ENCODE measurements at places on chromosomes 4 and X.

GRCh38 chr4:186192066-186192612, 772 bp downstream of the CYP4V2 start:
- no peak for DNase-seq

GRCh38 chrX:126300401-126300800, 134.3 kb upstream of the DCAF12L2 start:
- DNase-seq = no peak

GRCh38 chrX:22246620-22247019, 26.1 kb upstream of the CBLL2 start:
- no peak for DNase-seq

DNA sequence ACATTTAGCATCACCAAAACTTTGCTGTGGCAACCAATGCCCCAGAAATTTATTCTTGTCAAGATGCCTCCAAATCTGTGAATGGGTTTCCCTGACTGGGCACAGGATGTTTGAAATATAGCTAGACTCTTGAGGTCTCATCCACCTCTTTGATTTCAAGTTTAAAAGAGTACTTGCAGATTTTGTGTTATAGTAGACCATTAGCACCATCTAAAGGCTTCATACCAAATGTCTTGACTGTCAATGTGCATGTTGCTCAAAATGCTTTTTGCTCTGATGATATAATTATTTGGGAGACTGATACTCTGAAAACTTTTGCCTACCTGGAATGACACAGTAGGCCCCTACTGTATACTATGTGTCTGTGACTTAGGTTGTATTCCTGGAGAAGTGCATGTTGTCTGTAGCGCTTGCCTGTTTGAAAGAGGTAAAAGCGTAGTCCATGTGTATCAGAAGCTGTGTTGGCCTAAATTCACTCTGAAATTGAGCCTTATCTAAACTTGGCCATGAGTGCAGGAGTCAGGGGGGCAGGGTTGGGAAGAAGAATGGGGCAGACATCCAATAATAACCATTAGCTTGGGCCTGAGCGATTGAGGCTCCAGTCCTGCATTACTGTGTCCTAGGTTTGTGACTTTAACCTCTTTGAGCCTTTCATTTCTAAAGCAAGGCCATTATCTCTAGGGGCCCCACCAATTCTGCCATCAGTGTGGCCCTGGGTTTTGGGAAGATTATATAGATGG, 33.8 kb downstream of the NDP start:
- no peak for DNase-seq

GRCh38 chrX:50996930-50997329, 86.4 kb downstream of the BMP15 start:
- no peak for DNase-seq

- DNase-seq = no peak
These were observed 64.5 kb upstream of the GEMIN8 start for GRCh38 chrX:14094191-14094590.

GRCh38 chr4:42672359-42673081, 15.6 kb upstream of the ATP8A1 start:
- no peak for DNase-seq

DNA sequence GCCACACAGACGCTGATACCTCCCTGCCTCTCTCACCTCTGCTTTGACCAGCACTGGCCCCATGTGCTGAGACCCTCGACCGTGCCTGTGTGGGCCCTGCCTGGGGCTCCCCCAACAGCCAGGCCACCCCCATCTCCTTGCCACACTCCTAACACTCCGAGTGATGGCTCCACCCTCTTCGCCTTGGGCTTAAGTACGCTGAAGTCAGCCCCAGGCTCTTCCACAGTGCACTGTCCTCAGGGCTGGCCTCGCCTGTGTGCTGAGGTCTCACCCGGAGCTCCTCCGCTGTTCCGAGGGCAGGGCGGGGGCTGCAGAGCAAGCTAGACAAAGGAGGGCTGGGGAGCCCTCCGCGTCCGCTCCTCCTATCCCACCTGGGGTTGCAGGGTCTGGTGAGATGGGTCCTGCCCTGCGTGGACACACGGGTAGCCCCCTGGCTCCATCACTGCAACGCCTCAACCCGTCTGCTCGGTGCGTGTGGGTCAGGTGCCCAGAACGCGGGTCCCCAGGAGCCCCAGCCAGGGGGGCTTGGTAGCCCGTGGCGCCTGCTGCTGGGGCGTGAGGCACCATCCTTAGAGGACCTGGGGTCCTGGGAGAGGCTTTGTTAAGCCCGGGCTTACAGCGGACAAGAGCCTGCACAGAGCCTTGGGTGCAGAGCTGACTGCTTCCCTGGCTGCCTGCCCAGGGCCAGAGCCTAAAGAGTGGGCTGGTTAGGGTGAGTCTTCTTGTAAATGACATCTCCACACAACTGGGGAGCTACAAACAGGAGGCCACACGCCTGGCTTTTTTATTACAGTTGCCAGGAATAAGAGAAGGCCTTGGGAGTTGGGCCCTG, 42.6 kb upstream of the NKX1-1 start:
- DNase-seq = no peak
